Umbilical cord (tissue), 2 donors: ENCODE measurements at places on chromosomes 1 and 21.

- no peak for DNase-seq
These were observed 594 bp upstream of the EXO5 start for GRCh38 chr1:40507973-40508372.

DNA sequence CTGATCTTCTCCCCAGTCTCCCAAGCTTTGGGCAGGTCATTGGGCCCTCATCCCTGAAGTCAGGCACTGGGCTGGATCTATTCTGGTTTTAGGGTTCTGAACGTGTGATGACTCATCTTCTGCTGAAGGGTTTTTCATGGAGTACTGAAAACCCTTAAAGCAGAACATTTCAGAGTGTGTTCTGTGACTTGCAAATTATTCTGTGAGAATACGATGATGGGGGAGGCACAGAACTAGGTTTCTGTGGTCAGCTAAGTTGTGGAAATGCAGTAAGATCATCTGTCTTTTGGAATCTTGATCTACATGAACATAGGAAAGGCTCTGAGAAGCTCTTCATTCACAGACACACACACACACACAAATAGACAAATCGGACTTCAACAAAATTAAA lies 46.2 kb downstream of the NAV1 start:
- DNase-seq = no peak

DNA sequence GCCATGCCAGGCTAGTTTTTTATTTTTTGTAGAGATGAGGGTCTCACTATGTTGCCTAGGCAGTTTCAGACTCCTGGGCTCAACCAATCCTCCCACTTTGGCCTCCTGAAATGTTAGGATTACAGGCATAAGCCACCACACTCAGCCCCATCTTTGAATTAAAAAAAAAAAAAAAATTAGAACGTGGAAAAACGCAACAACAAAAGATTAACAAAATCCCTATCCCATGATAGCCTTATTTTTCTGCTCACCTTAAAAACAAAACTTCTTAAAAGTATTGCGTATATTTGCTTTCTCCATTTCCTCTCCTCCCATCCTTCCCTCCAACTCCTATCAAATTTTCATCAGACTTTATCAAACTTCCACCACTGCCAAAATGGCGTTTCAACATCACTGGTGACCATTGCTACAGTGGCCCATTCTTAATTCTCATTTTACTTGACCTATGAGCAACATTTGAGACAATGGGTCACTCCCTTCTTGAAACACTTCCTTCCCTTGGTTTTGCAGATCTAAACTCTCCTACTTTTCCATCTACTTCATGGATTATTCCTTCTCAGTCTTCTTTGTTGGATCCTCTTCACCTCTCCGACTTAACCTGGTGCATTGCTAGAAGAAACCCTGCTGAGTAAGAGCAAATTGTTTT lies 579 bp upstream of the ZNF684 start:
- no peak for DNase-seq

DNA sequence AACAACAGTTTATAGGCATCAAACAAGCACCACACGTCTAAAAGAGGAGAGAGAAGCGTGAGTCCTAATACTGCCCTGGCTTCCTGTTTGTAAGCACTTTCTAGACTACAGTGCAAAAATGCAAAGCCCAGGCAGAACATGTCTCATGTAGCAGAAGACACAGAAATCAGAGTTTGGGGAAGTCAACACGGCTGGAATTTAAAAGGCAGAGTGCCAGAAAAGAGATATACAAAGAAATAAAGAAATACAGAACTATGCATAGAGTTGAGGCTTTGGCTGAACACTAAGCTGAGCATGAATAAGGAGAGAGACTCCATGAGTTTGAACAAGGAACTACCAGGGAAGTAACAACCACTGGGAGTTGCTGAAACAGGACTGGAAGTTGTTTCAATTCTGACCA lies 566.6 kb upstream of the NR5A2 start:
- DNase-seq = peak; percentile 22

- DNase-seq = no peak
These were observed 11.5 kb upstream of the BGLAP start for GRCh38 chr1:156230473-156230837.

GRCh38 chr1:155226910-155227260 lies 18.4 kb downstream of the MTX1 start:
- peak; percentile 64 for DNase-seq

- DNase-seq = no peak
These were observed 13.2 kb upstream of the GPR153 start for GRCh38 chr1:6274102-6274501.

GRCh38 chr1:205535866-205536758 lies 31.6 kb downstream of the CDK18 start:
- DNase-seq = no peak

DNA sequence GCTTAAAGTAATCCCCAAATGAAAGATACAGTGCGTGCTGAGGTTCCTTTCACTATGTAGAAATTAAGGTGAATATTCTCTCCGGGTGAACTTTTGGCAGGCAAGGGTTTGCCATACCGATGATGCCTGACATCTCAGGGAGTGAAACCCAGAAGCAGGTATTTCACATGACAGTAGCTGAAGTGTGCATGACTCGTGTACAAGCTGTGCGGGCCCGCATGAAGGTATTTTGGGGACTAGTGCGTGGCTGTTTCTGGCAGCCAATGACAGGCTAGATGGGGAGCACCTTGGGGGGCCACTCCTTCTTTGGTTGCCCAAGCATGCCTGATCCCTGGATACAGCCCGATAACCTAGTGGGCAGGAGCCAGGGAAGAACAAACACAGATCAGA lies 569.0 kb downstream of the SMYD3 start:
- no peak for DNase-seq

DNA sequence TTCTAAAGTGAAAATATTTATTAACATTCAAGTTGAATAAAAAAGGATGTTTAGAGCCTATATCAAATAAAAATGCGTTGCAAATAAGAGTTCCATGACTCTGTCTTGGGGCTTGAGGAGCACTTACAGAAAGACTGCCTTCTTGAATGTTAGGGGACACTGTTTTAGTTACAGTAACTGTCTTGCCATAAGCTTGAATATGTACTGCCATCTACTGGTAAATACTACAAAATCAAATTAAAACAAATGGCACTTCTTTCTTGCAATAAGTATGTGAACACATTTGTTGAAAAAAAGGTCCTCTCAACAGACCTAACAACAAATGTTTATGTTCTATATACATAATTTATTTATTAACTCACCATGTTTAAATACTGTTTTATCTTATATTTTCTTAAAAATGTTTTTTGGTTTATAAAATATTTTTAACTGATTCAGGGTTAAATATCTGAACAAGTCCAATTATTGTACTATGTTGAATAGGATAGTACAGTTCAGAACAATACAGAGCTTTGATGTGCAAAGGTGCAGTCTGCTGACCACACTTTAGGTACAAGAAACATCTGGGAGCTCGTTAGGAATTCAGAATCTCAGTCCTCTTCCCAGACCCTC lies 199.5 kb downstream of the LRRIQ3 start:
- DNase-seq = peak; percentile 72

- DNase-seq = peak; percentile 43
These were observed 17.5 kb upstream of the PDIK1L start for GRCh38 chr1:26094076-26094669.

GRCh38 chr1:33408093-33408436 lies 22.8 kb downstream of the PHC2 start:
- DNase-seq = no peak

- no peak for DNase-seq
These were observed 602.2 kb upstream of the CXADR start for GRCh38 chr21:16910435-16911165.

- DNase-seq = no peak
These were observed 80.6 kb downstream of the LBR start for GRCh38 chr1:225347123-225347683.

DNA sequence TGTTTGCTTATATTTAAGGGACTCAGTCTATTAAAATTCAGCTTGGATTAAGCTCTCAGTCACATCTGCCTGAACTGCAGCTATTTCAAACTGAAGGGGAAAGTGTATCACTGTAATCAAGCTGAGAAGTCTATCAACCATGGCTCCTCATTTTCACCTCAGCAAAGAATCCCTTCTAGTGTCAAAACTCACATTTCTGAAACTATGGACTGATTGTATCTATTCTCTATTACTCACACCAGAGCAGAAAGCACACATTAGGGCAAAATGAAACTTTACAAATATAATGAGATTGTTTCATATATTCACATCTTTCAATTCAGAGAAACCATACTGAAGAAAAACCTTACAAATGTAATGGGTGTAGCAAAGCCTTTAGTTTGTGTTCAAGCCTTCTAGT lies 14.6 kb upstream of the C1orf146 start:
- DNase-seq = no peak

DNA sequence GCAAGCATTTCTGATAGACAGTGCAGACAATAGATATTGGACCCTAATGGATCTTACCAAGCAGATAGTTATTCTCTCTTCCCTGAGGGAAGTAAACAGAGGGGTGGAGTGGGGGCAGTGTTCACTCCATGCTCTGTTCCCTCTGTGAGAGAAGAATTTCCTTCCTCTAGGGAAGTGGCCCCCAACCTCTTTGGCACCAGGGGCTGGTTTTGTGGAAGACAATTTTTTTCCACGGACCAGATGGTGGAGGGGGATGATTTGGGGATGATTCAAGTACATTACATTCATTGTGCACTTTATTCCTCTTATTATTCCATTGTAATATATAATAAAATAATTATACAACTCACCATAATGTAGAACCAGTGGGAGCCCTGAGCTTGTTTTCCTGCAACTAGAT lies 459.9 kb downstream of the ADGRL2 start:
- DNase-seq = no peak

DNA sequence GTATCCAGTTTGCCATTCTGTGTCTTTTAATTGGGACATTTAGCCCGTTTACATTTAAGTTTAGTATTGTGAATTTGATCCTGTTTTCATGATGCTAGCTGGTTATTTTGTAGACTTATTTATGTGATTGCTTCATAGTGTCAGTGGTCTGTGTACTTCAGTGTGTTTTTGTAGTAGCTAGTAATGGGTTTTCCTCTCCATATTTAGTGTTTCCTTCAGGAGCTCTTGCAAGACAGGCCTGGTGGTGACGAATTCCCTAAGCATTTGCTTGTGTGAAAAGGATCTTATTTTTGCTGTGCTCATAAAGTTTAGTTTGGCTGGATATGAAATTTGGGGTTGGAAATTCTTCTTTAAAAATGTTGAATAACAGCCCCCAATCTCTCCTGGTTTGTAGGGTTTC lies 69.2 kb upstream of the PDC start:
- DNase-seq = no peak

DNA sequence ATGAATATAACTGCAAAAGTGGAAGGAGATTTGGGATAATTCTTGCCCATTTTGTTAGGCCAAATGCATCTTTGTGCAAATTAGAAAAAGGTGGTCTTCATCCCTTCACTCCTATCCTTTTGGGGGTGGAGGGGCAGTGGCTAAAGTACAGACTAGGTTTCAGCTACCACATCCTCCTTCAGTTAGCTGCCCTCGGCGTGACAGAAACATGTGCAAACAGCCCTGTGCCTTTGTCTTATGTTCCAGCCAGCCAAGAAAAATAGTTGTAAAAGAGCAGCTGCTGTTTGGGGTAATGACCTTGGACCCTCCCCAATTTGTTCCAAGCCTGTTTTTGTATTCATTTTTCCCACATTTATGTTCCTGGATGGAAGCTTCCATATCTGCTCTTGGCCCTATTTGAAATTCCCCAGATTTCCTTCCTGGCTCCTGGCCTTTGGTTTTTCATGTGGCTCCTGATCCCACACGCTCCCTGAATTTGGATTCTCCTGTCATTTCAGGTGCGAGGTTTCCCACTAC lies 8.3 kb upstream of the LGALS8 start:
- DNase-seq = no peak

DNA sequence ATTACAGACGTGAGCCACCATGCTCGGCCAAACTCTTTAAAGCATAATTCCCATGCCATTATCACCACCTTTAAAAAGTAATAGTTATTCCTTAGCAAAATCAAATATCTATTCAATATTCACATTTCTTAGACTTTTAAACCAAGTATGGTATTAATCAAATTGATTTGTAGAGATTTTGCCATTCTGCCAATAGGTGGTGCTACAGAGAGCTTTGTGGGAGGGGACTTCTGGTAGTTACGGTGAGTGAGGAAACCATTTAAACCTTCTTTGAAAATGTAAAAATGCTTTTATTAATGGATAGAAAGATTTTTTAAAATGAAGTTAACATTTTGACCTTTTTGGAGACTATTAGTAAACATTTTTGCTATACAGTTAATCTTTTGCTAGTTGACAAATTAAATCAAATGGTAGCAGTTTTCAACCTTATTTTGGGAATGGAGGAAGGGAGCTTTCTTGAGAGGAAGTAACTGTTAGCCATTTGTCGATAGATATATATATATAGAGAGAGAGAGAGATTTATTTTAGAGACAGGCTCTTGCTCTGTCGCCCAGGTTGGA lies 19.3 kb downstream of the IARS2 start:
- peak; percentile 6 for DNase-seq

- DNase-seq = no peak
These were observed 1.8 kb downstream of the SFT2D2 start for GRCh38 chr1:168227620-168228019.

GRCh38 chr1:212294983-212295382 lies 9.8 kb downstream of the PPP2R5A start:
- no peak for DNase-seq

DNA sequence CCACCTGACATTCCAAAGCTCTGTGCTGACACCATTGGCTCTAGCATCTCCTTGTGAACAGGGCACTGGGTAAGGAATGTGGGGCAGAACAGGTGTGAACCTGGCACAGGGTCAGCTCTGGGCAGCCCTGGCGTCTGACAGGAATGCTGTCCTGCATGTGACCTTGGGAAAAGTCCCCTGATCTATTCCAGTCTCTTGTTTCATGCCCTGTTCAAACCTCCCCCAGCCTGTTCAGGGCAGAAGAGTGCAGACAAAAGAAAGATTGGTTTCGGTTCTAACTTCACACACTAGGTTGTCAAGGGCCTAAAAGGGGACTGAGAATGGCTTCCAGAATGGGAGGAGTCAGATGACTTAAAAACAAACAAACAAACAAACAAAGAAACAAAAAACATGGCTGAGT lies 27.6 kb upstream of the SDHB start:
- DNase-seq = no peak

- no peak for DNase-seq
These were observed 78.1 kb upstream of the DNAH14 start for GRCh38 chr1:224851210-224851847.

DNA sequence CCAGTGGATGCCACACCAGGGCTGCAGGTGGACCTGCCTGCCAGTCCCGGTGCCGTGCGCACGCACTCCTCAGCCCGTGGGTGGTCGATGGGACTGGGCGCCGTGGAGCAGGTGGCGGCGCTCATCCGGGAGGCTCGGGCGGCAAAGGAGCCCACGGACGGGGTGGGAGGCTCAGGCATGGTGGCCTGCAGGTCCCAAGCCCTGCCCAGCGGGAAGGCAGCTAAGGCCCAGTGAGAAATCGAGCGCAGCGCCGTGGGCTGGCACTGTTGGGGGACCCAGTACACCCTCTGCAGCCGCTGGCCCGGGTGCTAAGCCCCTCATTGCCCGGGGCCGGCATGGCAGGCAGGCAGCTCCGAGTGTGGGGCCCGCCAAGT lies 1171.8 kb upstream of the B3GALT2 start:
- no peak for DNase-seq

- DNase-seq = no peak
These were observed 240.6 kb upstream of the C1orf105 start for GRCh38 chr1:172179918-172180317.
